ENCODE measurements at places on chromosomes 13 and 19.

GRCh38 chr13:40570930-40571329, 95.5 kb downstream of the FOXO1 start:
- no peak for DNase-seq

- no peak for DNase-seq
Measured at GRCh38 chr19:35254341-35255297, 5.8 kb downstream of the LSR start.

DNA sequence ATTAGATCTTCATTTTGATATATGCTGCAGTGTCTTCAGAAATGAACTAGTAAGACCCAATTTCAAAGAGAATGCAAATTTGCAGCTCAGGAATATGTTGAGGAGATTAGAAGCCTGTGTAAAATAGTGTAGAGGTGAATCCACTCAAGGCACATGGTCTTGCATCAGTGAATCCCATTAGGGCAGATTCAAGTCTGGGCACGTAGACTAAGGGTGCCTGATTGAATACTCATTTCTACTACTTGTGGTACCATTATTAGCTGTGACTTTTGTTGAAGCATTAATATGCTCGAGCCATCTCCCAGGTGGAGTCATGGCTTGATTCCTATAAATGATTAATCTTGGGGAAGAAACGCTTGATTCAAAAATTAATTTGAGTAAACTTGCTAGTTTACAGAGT, 129.4 kb downstream of the AKAP11 start:
- DNase-seq, result no peak

GRCh38 chr13:43877326-43877725, 2.2 kb downstream of the CCDC122 start:
- no peak for DNase-seq

DNA sequence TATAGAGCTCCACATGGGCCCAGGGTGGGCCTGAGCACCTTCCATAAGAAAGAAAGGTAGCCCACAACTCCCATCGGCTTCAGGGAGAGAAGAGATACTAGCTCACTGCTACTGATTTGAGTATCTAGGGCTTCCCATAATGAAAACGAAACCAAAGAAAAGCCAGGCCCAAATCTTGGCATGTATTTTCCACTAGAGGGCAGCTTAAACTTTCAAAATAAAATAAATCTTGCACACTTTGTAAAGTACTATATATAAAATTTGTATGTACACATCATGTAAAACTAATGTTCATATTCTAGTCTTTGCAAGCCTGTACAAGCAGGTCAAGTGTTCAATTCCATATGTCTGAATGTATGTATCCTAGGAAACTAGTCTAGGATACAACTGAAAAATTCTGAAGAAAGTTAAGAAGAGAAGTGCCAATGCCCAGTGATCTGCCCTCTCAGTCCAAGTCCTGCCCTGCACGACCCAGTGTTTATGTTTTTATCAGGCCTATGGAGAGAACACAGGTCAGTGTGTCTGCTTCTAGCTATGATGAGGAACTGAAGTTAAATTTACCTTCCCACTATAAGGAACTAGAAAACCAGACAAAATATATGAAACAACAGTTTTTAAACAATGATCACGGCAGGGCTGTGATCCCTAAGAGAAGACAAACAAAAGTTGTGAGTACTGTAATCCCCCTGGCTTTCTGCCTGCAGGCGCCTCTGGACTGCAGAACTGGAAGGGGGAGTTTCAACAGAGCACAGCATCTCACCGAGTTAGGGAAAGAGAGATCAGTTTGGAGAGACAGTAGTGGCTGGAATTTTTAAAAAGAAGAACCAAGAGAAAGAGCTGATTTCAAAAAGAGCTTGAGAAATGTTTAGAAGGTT, 475.7 kb downstream of the UQCRFS1 start:
- DNase-seq, result no peak

- no peak for DNase-seq
Measured at GRCh38 chr19:57171551-57172081, 4.3 kb upstream of the DUXA start.

GRCh38 chr13:56314765-56315164, 826.0 kb upstream of the PRR20A start:
- DNase-seq, result no peak

DNA sequence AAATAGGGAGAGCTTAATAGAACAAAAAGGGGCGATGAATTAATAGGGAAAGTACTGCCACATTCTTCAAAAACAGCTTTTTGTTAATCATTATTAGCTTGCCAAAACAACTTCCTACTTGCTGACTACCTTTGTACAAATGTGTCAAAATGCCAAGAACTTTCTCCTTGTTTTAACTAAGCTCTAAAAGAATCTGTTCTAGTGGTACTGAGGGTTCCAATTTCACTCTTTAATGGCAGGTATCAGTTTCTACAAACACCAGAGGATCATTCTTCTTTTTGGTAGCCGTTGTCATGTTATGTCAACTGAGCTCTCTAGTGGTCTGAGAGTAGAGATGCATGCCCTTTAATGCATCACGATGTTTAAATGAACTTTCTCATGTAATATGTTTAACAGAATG, 29.4 kb upstream of the FBXL3 start:
- DNase-seq, result no peak

GRCh38 chr19:30437869-30438268, 65.7 kb downstream of the ZNF536 start:
- DNase-seq, result no peak

DNA sequence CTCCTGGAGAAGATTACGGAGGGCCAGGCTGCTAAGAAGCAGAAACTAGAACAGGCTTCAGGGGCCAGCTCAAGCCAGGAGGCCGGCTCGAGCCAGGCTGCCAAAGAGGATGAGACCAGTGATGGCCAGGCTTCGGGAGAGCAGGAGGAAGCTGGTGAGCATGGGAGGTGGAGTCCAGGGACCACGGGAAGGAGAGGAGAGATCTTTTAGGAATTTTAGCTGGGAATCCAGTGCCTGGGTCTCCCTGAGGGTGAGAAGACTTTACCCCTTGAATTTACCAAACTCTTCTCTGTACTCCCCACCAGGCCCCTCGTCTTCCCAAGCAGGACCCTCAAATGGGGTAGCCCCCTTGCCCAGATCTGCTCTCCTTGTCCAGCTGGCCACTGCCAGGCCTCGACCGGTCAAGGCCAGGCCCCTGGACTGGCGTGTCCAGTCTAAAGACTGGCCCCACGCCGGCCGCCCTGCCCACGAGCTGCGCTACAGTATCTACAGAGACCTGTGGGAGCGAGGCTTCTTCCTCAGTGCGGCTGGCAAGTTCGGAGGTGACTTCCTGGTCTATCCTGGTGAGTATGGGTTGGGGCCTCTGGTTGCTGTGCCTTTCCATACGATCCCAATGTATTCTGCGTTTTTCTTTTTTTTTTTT, 824 bp downstream of the TSEN34 start:
- no peak for DNase-seq

- DNase-seq, result no peak
Measured at GRCh38 chr13:28392896-28393505, 101.9 kb downstream of the FLT1 start.

DNA sequence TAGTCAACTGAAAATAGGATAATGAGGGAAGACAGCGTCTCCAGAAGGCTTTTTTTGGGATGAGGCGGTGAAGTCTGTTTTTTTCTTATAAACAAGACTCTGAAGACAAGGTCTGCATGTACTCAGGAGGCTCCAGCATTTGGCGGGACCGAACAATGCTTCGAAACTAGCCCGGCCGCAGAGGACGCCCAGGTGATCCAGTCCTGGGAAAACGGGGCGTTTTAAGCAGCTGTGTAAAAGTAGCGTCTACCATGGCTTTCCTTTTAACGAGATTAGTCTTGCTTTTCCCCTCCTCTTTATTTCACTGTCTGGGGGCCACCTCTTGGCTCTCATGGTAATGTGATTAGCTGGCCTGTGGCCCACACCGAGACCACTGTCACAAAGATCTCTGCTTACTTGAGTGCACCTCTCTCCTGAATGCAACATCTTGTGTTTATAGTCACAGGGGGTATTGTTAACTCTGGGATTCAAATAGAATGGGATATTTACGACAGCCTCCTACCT, 29.4 kb upstream of the GTF3A start:
- no peak for DNase-seq

DNA sequence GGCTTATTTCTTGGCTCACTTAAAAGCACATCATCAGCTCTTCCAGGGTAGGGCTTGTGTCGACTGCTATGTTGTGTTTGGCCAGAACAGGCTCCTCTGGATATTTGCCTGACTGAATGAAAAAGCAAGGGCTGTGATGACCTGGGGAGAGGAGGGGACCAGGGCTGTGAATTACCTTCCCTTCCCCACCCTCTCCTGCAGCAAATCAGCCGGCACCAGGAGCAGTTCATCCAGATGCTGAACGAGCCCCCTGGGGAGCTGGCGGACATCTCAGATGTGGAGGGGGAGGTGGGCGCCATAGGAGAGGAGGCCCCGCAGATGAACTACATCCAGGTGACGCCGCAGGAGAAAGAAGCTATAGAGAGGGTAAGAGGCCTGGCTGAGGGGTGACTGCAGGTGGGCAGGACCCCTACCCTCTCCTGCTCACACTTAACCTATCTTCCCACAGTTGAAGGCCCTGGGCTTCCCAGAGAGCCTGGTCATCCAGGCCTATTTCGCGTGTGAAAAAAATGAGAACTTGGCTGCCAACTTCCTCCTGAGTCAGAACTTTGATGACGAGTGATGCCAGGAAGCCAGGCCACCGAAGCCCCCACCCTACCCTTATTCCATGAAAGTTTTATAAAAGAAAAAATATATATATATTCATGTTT, 4.4 kb downstream of the GADD45GIP1 start:
- DNase-seq, result no peak

- DNase-seq, result no peak
Measured at GRCh38 chr13:89518289-89519077, 1829.0 kb upstream of the MIR17HG start.

- DNase-seq, result no peak
Measured at GRCh38 chr13:48994706-48995105, 19.0 kb downstream of the FNDC3A start.

DNA sequence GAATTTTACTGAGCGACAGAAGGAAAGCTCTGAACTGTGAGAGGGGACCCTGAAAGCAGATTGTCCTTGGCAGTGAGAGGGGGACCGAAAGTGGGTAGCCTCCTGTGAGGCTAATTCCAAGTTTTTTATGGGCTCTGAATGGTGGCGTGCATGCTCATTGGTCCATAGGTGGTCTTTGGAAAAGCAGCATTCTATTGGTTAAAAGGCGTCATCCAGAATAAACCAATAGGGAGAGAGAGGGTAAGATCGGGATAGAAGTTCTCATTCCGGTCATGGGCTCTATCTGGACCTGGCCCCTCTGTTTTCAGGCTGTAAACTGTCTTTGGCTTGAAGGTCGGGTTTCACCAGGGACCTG, 539.8 kb upstream of the PCDH9 start:
- DNase-seq, result no peak

DNA sequence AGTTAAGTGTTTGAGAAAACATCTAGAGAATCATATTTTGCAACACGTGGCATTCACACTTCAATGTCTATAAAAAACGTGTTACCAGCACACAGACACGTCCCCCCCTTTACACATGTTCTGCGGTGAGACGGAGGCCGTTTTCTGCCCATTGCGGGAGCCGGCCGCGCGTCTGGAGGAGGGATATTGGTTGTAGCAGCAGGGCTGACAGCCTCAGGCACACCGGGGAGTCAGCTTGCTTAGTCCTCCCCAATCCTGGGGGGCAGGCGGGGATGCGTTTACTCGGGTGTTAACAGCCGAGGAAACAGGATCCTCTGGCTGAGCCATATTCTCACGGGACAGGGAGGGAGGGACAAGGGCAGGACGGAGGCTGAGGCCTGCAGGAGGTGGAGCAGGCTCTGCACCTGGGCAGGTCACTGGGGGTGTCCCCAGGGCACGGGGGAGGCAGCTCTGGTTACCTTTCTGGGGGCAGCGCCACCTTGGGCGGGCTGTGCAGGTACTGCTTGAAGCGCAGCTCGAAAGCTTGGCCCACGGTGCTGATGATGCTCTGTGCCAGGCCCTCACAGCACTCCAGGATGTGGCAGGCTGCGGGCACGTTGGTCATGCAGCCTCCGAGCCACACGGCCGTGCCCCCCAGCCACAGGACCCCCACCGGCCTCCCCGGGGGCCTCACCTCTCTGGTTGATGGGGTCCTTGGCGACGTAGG, 25.0 kb downstream of the SHC2 start:
- no peak for DNase-seq

DNA sequence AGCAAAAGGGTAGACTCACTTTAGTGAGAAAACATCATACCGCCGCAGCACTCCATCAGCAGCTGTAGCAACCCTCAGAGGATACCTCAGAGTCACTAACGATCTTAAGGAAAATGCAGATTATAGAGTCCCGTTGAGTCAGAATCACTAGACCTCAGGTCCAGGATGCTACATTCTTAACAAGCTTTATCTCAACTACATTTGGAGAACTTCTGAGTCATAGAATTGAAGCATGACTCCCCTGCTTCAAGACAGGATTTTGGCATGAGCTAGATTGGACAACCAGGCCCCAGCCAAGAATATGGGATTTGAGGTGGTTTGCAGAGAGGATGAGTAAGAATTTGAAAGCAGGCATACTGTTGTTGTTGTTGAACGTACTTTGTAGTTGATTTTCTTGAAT, 118.9 kb upstream of the UBL3 start:
- no peak for DNase-seq

GRCh38 chr19:43847246-43847645, 20.1 kb downstream of the ZNF283 start:
- DNase-seq, result no peak

DNA sequence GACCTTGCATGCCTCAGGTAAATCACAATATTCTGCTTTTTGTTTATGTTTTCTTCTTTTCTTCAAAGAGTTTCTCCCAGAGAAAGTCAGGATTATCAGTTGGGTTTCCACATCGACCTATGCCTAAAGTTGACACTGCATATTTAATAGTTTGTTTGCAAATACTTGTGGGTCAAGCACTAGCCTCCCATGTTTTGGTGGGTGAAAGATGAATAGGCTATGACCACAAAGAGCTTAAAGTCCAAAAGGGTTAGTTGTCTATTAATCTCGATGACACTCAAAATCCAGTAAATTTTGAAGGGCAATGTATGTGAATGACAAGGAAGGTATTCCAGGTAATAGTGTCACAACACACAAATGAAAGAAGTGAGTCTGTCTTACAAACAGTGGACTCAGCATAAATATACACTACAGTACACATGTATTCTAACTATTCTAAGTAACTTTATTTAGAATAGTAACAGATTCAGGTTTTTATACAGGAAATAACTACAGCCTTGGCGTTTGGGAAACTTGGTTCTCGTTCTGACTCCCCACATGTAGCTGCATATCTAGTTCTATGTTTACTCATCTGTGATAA, 667.1 kb downstream of the PCDH17 start:
- DNase-seq, result no peak

Data from SIG-M5 (cell line).